ENCODE measurements at places on chromosomes 16 and 17.

DNA sequence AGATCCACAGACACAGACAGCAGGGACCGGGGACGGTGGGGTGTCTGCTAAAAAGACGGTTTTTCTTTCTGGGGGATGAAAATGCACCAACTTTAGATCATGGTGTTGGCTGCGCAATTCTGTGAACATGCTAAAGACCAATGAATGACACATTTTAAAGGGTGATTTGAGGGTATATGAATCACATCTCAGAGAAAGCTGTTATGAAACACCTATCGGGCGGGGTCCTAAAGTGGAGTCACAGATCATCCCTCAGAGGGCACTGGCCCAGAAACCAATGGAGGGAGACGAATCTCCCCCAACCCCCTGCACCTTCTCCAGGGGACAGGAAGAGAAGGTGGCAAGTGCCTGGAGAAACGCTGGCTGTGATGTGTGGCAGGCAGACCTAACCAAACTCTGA is 26.0 kb downstream of the KLHDC4 start:
- DNase-seq, result no peak

- DNase-seq, result no peak
Observed at GRCh38 chr16:13351181-13351580, 449.8 kb downstream of the SHISA9 start.

DNA sequence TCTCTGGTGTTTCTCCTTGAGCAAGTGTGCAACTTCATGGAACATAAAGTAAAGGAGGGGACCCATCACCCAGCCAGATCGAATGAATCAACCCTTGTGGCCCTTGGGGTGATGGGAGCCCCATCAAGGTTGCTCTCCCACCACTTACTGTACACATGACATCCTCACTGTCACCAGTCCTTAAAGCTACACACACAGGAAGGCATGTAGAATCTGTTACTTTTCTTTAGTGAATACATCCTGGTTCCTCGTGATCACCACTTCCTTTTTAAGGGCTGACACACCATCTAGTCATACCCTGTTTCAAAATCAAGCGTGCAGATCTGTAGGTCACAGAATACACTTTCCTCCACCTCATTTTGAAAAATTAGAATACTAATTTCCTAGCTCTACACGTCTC is 22.6 kb upstream of the MPHOSPH6 start:
- no peak for DNase-seq

DNA sequence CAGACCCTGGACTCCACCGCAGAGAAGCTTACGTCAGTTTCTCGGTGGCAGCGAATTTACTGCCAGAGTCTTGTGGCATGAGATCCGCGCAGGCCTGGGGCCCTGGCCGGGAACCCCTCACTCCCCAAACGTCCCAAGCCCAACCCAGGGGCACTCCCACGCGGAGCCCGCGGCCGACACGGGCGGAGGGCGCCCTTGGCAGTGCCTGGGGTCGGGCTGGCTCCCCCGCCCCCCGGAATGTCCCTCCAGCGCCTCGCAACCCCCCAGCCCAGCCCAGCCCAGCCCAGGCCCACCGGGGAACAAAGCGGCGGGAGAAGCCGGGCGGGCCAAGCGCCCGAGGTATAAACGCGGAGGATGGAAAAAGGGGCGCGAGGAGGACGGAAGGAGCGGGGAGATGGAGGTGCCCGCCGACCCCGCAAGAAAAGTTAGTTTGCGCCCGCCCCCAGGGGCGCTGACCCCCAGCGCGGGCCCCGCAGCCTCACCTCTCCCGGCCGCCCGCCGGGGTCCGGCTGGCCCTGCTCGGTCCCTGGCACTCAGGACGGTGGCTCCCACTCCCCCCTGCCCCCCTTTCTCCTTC is 330 bp downstream of the CASKIN2 start:
- no peak for DNase-seq

DNA sequence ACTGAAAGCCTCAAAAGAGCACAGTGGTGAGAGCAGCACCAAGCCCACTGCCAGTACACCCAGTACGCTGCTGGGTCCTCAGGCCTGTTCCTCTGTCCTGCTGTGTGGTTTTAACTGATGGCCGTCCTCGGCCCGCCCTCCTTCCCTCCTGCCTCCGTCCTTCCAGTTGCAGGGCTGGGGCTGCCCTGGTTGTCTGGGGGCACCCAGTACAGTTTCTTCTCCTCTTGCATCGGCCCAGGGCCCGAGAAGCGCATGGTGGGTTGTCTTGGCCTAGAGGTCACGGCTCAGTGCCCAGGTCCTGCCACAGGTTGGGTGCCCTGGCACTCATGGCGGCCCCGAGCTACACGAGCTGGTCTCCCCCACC is 70.8 kb upstream of the KCTD5 start:
- no peak for DNase-seq

- DNase-seq, result peak; percentile 57
Observed at GRCh38 chr16:88727871-88728270, 21.6 kb downstream of the CTU2 start.

DNA sequence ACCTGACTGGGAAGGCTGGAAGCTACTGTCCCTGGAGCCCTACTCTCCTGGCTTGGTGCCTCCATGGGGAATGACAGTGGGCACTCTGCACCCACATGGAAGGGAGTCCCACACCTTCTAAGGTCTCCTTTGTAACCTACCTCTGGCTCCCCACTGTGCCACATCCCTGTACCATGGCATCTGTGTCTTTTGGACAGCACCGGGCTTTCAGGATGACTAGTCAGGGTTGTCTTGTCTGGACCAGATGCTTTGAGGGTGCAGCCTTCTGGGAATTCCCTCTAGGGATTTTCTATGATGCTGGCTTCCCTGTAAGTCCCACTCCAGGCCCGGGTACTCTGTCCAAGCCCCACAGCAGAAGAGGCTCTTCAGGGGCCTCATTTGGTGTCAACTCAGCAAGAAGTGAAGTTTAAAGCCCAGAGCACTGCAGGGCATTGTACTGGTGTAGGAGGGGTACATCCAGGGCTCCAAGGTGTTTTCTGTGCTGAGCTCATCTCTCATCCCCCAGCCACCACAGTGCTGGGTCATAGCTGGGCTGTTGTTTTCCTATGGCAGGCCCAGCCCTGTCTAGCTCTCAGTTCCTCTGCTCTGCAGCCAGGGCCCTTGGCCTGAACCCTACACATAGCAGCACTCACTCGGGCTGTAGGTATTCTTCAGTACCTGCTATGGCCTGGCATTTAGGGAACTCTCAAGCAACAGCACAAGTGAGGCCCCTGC is 255.3 kb downstream of the CPPED1 start:
- no peak for DNase-seq

DNA sequence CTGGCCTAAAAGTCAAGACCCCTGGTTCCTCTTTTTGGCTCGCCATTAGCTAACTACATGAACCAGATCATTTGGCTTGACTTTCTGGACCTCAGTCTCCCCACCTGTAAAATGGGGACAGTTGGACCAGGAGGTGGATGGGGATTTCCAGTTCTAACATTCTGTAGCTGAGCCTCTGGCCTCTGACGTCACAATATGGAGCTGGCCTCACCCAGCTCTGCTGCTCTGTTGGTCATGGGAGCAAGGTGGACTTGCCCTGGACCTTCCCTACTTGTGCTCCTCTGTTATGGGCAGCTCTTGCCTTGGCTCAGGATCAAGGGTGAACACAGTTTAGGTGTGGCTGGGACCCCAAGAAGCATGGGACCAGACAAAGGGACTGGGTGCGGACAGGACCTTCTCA is 16.5 kb upstream of the KCNH6 start:
- DNase-seq, result no peak

DNA sequence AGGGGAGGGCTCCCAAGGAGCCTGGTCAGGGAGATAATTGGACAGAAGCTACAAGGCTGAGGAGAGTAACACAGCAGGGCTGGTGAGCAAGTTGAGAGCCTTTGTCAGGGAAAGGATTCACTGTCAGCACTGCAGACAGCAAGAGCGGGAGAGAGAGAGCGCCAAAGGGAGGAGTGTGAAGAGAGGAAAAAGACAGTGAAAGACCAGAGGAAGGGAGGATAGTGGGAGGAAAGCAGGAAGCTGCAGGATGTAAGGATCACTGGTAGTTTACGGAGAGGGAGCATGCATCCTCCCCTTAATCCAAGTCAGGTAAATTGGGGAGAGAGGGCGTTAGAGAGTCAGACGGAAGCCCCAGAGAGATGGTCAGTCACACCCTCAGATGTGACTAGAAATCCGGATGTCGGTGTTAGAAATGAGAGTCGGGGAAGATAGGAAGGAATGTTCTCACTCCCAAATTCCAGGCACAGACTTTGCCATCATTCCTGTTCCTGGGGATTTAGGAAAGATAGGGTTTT is 13.8 kb upstream of the SPOP start:
- DNase-seq, result no peak

- no peak for DNase-seq
Observed at GRCh38 chr17:38735161-38735997, 5.2 kb downstream of the CISD3 start.

DNA sequence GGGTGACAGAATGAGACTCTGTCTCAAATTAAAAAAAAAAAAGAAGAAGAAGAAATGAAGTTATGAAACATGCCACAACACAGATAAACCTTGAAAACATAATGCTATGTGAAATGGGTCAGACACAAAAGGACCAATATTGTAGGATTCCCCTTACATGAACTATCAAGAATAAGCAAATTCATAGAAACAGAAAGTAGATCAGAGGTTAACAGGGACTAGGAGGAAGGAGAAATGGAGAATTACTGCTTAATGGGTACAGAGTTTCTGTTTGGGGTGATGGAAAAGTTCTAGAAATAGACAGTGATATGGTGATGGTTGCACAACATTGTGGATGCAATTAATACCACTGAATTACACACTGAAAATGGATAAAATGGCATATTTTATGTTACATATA is 16.3 kb downstream of the RANBP10 start:
- no peak for DNase-seq

GRCh38 chr16:69859105-69859989 is 91.8 kb upstream of the CLEC18A start:
- no peak for DNase-seq

- no peak for DNase-seq
Observed at GRCh38 chr17:20996724-20997615, 45.8 kb downstream of the USP22 start.

DNA sequence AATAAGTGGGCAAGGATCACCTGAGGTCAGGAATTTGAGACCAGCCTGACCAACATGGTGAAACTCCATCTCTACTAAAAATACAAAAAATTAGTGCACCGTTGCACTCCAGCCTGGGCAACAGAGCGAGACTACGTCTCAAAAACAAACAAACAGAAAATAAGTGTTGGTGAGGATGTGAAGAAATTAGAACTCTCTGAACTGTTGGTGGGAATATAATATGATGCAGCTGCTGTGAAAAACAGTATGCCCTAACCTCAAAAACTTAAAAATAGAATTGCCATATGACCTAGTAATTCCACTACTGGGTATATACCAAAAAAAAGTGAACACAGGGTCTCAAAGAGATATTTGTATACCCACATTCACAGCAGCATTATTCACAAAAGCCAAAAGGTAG is 26.1 kb downstream of the GLG1 start:
- DNase-seq, result no peak

GRCh38 chr17:27896701-27897100 is 3.5 kb upstream of the LYRM9 start:
- DNase-seq, result no peak

GRCh38 chr17:17494499-17494869 is 1.7 kb downstream of the RASD1 start:
- DNase-seq, result no peak

GRCh38 chr16:85768199-85768598 is 17.3 kb upstream of the C16orf74 start:
- DNase-seq, result no peak

DNA sequence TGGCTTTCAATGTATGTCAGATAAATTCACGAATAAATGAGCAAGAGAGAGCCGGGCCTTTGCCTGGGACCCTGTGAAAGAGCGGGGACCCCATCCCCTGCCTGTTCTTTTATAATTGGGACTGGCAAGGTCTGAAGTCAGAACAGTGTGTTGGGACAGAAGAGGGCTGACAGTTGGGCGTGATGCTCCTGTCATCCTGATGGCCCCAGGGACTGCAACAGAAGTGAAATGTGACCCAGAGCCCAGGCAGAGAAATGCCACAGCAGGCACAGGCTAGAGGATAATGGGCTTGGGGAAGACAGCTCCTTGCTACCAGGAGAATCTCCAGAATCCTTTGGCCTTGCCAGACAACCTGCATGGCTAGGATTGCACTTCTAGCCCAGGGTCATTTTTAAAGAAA is 37.9 kb downstream of the GSG1L start:
- no peak for DNase-seq

- DNase-seq, result peak; percentile 9
Observed at GRCh38 chr17:16215965-16216316, 607 bp upstream of the NCOR1 start.

DNA sequence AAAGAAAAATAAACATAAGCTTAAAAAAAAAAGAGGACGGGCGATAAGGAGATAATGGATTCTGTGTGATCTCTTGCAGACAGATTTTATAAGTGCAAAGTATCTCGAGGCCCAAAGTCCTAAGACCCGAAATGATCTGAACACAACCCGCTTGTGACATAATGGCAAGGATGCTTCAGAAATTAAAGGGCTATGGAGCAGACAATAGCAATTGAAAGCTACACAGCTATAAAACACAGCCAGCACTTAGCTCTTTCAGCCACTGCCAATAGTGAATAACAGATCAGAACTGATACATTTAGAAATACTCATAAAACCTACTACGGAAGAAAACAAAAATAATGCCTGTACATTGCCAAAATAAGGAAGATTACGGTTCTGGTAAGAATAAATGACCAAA is 117.5 kb downstream of the ZFHX3 start:
- no peak for DNase-seq

GRCh38 chr17:68732301-68732749 is 131.2 kb upstream of the FAM20A start:
- DNase-seq, result no peak

DNA sequence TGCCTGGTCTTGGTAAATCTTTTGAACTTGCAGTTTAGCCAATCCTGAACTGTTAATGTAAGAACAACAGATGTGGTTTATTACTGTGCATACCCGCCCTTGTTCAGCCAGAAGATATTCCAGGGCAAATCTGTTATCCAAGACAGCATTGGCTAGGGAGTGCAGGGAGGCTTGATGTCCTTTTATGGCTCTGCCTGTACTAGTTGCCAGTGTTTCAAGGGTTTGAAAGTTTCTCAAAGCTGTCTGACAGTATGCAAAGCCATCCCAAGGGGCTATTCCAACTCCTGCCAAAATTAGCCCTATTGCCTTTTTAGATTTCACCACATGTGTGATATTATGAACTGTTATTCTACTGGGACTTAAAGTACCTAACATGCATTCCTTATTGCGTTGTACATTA is 30.1 kb downstream of the LCMT1 start:
- no peak for DNase-seq

- no peak for DNase-seq
Observed at GRCh38 chr17:82956726-82957468, 117.1 kb upstream of the ZNF750 start.

GRCh38 chr17:57481910-57482391 is 225.6 kb downstream of the MSI2 start:
- DNase-seq, result no peak

Measured in DMS153 (cell line).